ENCODE measurements at places on chromosomes 5 and 9. TPM values are rescaled to one million over a fixed set of nuclear protein-coding genes. Genes with fewer than 3 reads are reported as not detected.
A peak's percentile ranks its signal among the peaks of the same experiment; 100 is the strongest.

GRCh38 chr9:79817438-79818004 is 245.8 kb downstream of the TLE4 start:
- DNase-seq: no peak
- H3K36me3 ChIP-seq: peaks cover 4% of the 10 kb centered on the region
- H3K4me3 ChIP-seq: no peak overlapping the region

GRCh38 chr5:55608595-55609349 is 74.0 kb upstream of the PLPP1 start:
- H3K27me3 ChIP-seq: no peaks in the 10 kb centered on the region
- no peak for DNase-seq
- H3K36me3 ChIP-seq: no peaks in the 10 kb centered on the region
- no peak overlapping the region for H3K4me3 ChIP-seq

GRCh38 chr5:175710326-175710725 is 52.5 kb downstream of the HRH2 start:
- no peaks in the 10 kb centered on the region for H3K27me3 ChIP-seq
- no peak for DNase-seq
- H3K4me3 ChIP-seq: no peak overlapping the region

GRXCR2 gene
- not detected for total RNA-seq

ACSL6 gene
- total RNA-seq: 20.8 TPM

DNA sequence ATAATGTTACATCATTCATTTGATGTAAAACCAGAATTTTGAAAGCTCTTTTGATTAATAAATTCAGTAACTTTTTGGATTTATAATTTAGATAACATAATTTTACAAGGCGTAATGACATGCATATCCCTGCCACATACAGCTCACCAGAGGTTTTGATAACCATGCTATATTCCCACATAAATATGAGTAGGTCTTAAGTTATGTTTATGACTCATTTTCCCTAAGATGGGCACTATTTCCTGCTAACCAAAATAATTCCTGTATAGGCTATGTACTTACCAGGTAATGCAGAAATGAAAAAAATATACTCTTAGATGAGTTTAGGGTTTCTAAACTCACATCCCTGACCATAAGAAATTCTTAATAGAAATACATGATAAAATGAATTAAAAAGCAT is 93.9 kb upstream of the EDIL3 start:
- no peak overlapping the region for H3K4me3 ChIP-seq
- no peaks in the 10 kb centered on the region for H3K27me3 ChIP-seq
- H3K27ac ChIP-seq: no peak overlapping the region
- no peaks in the 10 kb centered on the region for H3K36me3 ChIP-seq

- no peak for DNase-seq
- H3K27me3 ChIP-seq: no peaks in the 10 kb centered on the region
- H3K27ac ChIP-seq: no peak overlapping the region
- no peak overlapping the region for H3K4me3 ChIP-seq
- H3K4me1 ChIP-seq: no peaks in the 10 kb centered on the region
Measured at GRCh38 chr9:85129514-85129913, 460.0 kb downstream of the NTRK2 start.

DNA sequence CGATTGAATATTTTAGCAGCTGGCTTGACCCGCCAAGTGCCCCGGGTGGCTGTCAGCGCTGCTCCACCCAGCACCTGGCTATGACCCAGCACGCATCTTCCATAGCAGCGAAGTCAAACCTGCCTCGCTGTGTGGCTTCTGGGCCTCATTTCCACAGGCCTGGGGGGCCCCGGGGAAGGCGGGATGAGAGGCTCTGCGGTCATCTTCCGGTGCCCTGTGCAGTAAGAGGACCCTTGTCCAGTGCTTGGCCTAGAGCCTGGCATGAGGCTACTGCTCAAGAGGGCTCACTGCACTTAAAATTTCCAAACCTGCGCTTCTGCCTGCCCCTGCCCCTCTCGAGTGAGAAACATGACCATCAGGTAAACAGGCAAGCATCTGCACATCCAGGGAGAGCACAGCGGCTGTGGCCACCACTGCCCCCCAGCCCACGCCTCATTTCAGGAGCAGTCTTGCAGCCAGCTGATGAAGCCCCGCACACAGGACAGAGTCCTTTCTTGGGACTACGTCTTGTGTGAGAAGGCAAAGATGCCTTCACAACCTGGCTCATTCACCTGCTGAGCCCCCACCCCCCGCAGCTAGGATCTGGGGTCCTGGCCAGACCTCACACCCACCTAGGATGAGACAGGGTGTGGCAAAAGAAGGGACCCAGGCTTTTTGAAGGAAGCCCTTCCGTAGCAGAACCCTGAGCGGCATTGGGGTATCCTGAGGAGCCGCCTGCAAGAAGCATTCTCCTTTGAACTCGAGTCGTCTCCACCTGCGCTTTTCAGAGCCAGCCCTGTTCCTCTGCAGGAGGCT is 69.5 kb upstream of the UNC5A start:
- no peaks in the 10 kb centered on the region for H3K36me3 ChIP-seq
- no peak overlapping the region for H3K4me3 ChIP-seq
- peaks cover 63% of the 10 kb centered on the region for H3K27me3 ChIP-seq
- H3K4me1 ChIP-seq: peaks cover 7% of the 10 kb centered on the region
- DNase-seq: no peak
- H3K27ac ChIP-seq: no peak overlapping the region

DNA sequence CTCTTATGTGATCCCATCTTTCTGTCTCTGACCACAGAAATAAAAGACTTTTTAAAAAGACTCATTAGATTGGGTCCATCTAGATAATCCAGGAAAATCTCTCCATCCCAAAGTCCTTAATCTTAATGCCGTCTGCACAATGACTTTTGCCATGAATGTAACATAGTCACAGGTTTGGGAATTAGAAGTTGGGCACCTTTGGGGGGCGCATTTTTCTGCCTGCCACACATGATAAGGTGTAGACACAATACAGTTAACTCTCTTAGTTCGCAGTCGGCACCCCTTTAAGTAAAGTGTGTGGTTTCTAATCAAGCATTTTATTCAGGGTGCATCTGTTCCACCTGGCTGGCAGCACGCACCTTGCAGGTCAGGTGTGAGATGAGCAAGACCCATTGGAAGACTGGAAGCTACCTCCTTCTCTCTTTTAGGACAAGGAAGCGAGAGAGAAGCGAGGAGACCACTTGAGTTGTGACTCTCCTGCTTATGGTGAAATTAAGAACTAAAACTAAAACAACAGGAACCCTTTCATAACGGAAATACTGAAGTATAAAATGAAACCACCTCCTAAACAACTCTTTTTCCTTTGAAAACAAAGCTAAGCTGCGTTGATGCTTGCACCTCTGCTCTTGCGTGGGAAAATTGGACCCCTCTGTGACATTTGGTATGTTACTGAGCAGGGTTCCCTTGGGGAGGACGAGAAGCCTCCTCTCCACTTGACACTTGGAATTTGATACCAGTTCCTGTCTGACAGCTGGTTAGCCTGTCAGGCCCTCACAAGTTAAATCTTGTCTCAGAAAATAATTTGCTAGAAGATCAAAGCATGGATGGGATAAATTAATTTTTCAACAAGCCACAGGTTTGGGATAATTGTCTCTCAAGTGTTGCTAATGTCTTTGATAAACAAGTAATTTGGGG is 304.6 kb upstream of the DMRT1 start:
- no peak for DNase-seq
- peak overlapping the region; percentile 60 for H3K27ac ChIP-seq
- H3K4me1 ChIP-seq: peaks cover 8% of the 10 kb centered on the region
- peaks cover 4% of the 10 kb centered on the region for H3K27me3 ChIP-seq
- peak overlapping the region; percentile 7 for H3K4me3 ChIP-seq
- H3K36me3 ChIP-seq: no peaks in the 10 kb centered on the region

DNA sequence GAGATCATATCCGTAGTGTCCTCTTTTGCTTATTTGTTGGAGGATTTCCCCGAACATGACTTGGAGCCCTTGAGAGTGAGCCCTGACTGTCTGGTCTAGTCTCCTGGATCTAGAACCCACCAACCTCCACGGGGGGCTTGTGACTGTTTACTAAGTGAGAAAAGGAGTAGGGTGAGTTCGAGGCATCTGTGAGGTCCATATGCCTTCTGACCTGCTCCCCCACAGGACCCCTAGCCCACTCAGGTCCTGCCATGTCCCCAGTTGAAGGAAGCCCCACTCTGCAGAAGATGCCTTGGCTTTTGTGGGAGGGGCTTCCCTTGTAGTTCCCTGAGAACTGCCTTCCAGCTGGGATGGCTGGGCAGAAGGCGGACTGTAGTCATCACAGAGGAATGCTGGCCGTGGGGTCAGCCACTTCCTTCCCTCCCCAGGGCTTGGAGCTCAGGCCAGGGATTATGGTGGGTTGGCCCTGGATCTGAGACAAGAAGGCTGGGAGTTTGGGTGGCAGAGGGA is 7.0 kb upstream of the IRF1 start:
- no peaks in the 10 kb centered on the region for H3K27me3 ChIP-seq
- peaks cover 70% of the 10 kb centered on the region for H3K4me1 ChIP-seq
- H3K4me3 ChIP-seq: peak overlapping the region; percentile 83
- H3K27ac ChIP-seq: peak overlapping the region; percentile 95
- H3K36me3 ChIP-seq: no peaks in the 10 kb centered on the region

DNA sequence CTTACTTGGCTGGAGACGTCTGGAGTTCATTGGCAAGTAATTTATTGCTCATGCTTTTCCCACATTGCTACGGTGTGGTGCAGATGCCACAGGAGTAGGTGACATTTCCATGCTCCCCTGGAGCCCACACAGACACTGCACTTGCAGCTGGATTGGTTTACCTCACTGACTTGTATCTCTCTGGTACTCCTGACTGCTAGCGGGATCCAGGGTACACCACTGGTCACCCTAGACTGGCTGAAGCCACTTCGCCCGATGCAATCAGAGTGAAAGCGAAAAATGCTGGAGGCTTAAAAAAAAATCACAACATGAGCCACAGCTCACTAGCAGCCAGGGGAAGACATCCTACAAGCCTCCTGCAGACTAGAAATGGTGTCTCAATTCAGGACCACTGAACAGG is 32.6 kb upstream of the SLIT3 start:
- no peaks in the 10 kb centered on the region for H3K36me3 ChIP-seq
- H3K4me1 ChIP-seq: no peaks in the 10 kb centered on the region
- no peaks in the 10 kb centered on the region for H3K27me3 ChIP-seq
- no peak overlapping the region for H3K4me3 ChIP-seq
- no peak for DNase-seq
- H3K27ac ChIP-seq: no peak overlapping the region

NMRK1 gene
- total RNA-seq: 28.2 TPM

DNA sequence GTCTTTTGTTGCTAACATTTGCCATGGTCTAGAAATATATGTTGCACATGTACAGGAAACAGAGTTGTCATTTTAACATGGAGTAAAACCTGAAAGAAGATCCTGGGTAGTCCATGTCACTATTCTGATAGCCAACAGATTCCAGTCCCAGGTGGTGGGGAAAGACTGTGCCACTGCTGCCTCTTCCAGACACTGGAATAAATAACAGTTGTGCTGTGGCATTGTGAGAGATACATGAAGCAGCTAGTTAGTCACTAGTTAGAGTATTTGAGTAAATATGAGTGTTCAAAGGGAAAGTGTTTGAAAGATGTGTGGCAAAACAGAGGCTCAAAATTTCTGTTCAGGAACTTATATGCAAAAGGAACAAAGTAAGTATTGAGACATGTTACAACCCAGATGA is 1408.3 kb downstream of the EFNA5 start:
- no peaks in the 10 kb centered on the region for H3K4me1 ChIP-seq
- H3K27ac ChIP-seq: no peak overlapping the region
- no peaks in the 10 kb centered on the region for H3K36me3 ChIP-seq

DNA sequence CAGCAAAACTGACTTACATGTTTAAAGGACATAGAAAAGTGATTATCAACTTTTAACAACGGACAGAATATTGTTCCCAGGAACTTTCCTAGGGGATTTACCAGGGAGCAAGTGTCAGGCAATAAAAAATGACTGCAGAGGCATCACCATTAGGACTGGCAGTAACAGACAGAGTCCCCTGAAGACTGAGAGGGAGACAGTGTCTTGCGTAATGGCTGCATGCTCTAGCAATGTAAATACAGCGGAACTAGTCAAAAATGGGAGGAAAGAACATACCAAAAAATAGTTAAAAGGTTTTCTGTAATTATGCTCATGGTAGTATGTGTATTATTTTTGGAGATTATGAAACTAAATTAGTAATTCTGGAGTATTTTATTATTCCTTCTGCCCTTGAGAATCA is 181.8 kb downstream of the CRB2 start:
- no peaks in the 10 kb centered on the region for H3K27me3 ChIP-seq
- no peak overlapping the region for H3K4me3 ChIP-seq
- peaks cover 8% of the 10 kb centered on the region for H3K4me1 ChIP-seq
- no peak overlapping the region for H3K27ac ChIP-seq
- DNase-seq: no peak
- H3K36me3 ChIP-seq: no peaks in the 10 kb centered on the region

RAB14 gene
- 68.2 TPM for total RNA-seq

DNA sequence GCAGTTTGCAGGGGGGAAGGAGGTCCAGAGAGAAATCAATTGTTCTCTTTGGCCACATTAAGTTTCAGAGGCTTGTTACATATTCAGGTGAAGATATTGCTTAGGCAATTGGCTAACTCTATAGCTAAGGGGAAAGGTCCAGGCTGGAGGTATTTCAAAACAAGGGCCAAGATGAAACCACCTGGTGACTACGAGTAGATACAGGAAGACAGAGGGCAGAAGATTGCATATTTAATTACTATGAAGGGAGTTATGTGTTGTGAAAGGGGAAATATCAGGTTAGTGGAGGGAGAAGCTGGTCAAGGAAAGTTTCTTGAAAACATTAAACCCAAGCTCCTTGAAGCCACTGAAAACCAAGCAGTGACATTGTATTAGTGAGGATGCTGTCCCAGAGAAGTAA is 1.9 kb upstream of the RAD23B start:
- peaks cover 2% of the 10 kb centered on the region for H3K27me3 ChIP-seq
- DNase-seq: no peak
- H3K27ac ChIP-seq: no peak overlapping the region

- no peaks in the 10 kb centered on the region for H3K27me3 ChIP-seq
- no peak overlapping the region for H3K27ac ChIP-seq
- no peak for DNase-seq
- no peaks in the 10 kb centered on the region for H3K4me1 ChIP-seq
- no peak overlapping the region for H3K4me3 ChIP-seq
Measured at GRCh38 chr5:72465601-72466563, 41.3 kb downstream of the ZNF366 start.

- no peaks in the 10 kb centered on the region for H3K27me3 ChIP-seq
- H3K4me3 ChIP-seq: no peak overlapping the region
- no peak for DNase-seq
- no peaks in the 10 kb centered on the region for H3K36me3 ChIP-seq
- no peak overlapping the region for H3K27ac ChIP-seq
Measured at GRCh38 chr9:14902561-14902960, 7.7 kb downstream of the FREM1 start.

DNA sequence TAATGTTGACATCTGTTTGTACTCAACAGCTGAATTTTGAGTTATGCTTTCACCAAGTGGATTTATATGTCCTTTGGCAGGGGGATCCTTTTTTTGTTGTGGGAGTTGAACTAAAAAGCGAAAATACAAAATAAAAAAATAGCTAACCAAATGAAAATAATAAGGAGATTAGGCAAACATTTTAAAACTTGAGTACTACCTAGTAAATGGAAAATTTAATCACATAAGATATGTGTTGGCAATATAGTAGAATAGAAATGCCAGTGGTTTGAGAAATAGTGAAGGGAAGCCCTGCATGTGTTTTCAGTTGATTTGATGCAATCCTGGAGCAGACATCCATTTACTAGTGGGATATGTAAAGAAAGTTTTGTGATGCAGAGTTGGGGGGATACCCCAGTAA is 98.0 kb downstream of the RASGRF2 start:
- H3K27me3 ChIP-seq: no peaks in the 10 kb centered on the region
- H3K27ac ChIP-seq: no peak overlapping the region

All from activated CD8-positive, alpha-beta T cell treated with anti-CD3 and anti-CD28 coated beads, Interleukin-2, amount 10 ng/mL, durations not matched to agents 7 days and 5 days (primary cell).